ENCODE measurements at places on chromosomes 6 and 20. TPM values are rescaled to one million over a fixed set of nuclear protein-coding genes. Genes with fewer than 3 reads are reported as not detected.
A peak's percentile ranks its signal among the peaks of the same experiment; 100 is the strongest.

DNA sequence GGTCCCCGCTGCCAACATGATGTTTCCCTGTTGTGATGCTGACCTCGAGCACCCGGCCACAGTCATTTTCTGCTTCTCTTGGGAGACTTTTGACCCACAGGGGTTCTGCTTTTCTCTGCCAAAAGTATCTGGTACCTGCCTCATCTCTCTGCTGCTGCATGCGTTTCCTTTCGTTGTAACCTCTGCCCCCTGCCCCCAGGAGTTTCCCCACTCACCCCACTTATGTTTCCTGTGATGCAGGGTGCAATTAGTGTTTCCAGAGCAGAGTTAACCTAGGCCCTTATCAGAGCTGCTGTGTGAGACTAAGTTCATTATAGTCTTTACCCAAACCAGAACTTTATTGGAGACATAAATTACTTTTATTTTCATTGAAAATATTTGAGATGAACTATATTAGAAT, 65.2 kb upstream of the EDN3 start:
- DNase-seq, result peak; percentile 69

- no peak for DNase-seq
Measured at GRCh38 chr6:162856885-162857284, 129.1 kb downstream of the PACRG start.

GRCh38 chr6:104955491-104955890, 1.4 kb upstream of the LIN28B start:
- no peak for DNase-seq

DNA sequence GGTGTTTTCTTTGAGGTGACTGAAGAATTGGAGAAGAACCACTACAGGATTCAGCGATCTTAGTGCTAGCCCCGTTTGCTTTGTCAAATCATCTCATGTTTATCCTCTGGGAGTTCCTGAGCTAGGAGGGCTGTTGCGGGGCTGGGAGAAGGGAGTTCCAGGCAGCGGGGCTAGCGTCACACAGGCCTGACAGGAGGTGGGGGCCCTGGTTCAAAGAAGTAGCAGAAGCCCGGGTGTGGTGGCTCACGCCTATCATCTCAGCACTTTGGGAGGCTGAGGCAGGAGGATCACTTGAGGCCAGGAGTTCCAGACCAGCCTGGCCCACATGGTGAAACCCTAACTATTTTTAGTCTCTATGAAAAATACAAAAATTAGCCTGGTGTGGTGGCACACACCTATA, 33.2 kb upstream of the SULF2 start:
- no peak for DNase-seq

CPNE5 gene
- total RNA-seq, result 0.65 TPM

Data from activated CD4-positive, alpha-beta T cell treated with anti-CD3 and anti-CD28 coated beads, Interleukin-2, amount 10 ng/mL, durations not matched to agents 24 days and 14 days (primary cell).